Stimulated activated CD4-positive, alpha-beta T cell treated with anti-CD3 and anti-CD28 coated beads, Interleukin-15, amount 100 ng/mL, for 1 hour (primary cell): ENCODE measurements at places on chromosomes 5 and 9.

- peak; percentile 49 for DNase-seq
These were observed 13.9 kb downstream of the REXO4 start for GRCh38 chr9:133403766-133404453.

DNA sequence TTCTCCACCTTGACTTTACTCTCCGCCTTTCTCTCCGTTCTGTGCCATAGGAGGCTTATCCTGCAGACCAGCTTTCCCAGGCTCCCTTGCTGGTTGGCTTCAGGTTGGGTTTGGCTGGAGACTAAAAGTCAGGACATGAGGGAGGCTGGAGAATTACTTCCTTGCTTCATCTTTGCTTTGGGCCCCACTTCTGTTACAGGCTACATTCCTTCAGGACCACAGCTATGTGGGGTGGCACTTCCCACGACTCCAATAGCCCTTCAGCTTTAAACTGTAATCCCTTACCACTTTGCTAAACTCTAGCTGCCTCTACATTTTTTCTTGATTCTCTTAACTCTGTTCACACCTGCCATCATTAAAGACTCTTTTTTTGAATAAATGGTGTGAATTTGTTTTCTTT, 186.7 kb upstream of the NR4A3 start:
- no peak for DNase-seq

DNA sequence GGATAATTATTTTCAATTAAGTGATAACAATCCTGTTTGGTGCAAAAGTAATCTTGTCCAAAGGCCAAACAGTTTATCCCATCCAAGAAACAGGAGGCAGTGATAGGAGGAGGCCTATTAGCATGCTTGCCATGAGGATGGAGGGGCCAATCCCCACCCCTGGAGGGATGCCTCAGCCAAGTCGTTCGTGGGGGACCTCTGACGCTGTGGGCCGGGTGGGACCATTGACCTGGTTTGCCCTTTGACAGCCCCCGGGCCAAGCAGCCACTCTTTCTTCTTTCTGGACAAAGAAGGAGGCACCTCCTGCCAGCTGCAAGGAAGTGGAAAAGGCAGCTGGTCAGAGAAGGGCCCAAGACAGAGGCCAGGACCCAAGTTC, 39.5 kb upstream of the GRHPR start:
- no peak for DNase-seq

- no peak for DNase-seq
These were observed 7.3 kb downstream of the JMY start for GRCh38 chr5:79243224-79243623.

GRCh38 chr9:73824671-73825070, 672.5 kb upstream of the RORB start:
- no peak for DNase-seq

DNA sequence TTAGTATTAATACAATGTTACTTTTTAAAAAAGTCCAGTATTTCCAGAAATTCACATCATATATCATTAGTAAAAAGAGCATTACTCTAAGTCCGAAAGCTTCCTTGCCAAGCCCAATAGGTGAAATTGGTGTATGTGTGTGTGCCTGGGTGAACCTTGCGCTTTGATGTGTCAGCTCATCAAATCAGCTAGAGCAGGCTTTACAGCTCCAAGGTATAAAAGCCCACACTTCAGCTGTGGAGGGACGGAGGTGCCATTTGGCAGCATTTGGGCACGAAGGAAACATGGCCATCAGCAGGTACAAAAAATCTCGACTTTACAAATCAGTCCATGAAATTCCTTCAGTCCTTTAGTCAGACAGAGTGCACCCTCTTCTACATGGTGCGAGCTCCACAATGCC, 76.5 kb upstream of the IL7R start:
- peak; percentile 32 for DNase-seq

DNA sequence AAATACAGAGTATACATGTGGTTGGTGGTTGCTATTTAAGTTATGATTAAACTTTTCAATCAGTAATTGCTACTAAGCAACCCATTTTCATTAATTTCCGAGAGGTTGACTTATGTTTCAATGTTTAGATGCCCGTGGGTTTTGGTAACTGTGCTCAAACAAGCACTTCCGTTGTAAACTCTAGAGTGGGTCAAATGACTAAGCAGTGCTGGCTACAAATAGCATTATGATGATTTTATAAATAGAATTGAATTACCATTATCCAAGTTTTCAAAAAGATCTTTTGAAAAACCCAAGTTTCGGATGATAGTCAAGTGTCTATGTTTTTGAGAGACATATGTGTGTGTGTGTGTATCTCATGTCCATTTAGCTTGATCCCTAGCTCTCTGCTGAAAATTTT, 2369.4 kb upstream of the ACO1 start:
- no peak for DNase-seq

GRCh38 chr5:32810804-32811203, 99.7 kb downstream of the NPR3 start:
- DNase-seq = no peak
